ENCODE measurements at places on chromosomes 13 and 19. TPM values are rescaled to one million over a fixed set of nuclear protein-coding genes. Genes with fewer than 3 reads are reported as not detected.

The PLIN5 gene
- 0.23 TPM for total RNA-seq

The ACTMAP gene
- total RNA-seq, result 5.6 TPM

The PGLYRP2 gene
- total RNA-seq, result 0.72 TPM

The ZIC2 gene
- total RNA-seq, result not detected

The NLRP11 gene
- not detected for total RNA-seq

The CBLC gene
- not detected for total RNA-seq

The PODNL1 gene
- 0.09 TPM for total RNA-seq

The CYSLTR2 gene
- 2.9 TPM for total RNA-seq

The DOHH gene
- total RNA-seq, result 12.0 TPM

The NMRK2 gene
- total RNA-seq, result not detected

The ZNF221 gene
- total RNA-seq, result 1.6 TPM

- no peak for DNase-seq
Observed at GRCh38 chr19:29483641-29483920, 42.2 kb upstream of the VSTM2B start.

DNA sequence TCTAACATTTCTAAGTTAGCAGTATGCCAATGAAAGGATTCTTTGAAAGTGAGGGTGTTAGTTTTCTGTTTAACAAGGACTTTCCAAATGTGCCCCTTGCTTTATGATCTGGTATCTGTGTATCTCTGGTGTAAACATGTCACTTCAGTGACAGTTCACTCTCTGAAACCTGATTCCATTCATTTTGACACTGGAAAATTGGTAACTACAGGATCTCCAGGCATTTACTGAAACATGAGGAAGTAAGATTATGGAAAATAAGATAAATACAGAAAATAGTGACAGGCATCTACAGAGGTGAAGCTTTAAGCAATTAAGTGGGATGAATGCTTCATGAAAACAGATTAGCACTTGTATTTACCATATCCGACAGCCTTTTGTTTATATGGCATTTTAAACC, 101.6 kb upstream of the MYO16 start:
- no peak for DNase-seq

- no peak for DNase-seq
Observed at GRCh38 chr13:45242070-45242469, 41.2 kb upstream of the KCTD4 start.

GRCh38 chr19:2457394-2458037, 757 bp upstream of the LMNB2 start:
- DNase-seq, result no peak

DNA sequence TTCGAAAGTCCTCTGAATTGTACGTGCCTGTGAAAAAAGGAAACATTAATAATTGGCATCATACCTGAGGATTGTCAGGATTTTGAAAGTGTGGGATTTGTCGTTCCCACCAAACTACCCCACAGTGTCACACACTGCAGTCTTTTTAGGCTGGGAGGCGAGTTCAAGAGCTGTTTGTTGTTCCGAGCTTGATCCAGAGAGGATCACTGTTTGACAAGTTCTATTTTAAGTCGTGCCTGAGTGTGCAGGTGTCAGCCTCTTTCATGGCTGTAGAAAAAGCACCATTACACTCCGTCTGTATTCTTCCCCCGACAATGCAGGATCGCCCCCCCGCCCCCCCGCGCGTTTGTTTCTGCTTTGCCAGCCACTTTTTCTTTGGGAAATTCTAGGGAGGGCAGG, 635 bp upstream of the NBEA start:
- no peak for DNase-seq

DNA sequence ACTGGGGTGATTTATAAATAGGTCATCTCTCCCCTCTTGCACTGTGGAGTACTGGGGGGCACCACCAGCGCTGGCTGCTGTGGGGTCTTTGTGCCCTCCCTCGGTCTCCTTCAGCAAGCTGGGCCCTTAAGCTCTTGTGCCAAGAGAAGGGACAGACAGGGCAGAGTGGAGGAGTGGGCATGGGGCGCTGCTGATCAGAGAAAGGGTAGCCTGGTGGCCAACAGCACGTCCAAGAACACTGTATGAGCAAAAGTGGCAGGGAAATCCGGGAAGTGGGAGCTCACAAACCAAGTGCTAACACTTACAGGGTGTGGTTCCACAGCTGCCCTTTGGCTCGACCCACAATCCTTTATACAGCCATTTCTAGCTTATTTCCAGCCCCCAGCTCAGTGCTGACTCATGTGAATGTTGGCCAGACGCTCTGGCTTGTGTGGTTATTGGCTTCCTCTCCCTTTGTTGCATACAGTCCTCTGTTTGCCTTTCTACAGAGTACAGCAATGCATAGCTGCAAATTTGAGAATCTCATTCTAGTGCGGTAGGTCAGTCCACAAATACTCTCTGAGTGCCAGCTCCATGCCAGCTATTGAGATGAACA, 298.8 kb downstream of the SHISA2 start:
- DNase-seq, result no peak

- DNase-seq, result no peak
Observed at GRCh38 chr19:34381399-34382251, 16.6 kb downstream of the GPI start.

- no peak for DNase-seq
Observed at GRCh38 chr13:22287343-22287920, 616.6 kb downstream of the FGF9 start.

GRCh38 chr13:48528720-48529119, 4.2 kb downstream of the RCBTB2 start:
- no peak for DNase-seq

DNA sequence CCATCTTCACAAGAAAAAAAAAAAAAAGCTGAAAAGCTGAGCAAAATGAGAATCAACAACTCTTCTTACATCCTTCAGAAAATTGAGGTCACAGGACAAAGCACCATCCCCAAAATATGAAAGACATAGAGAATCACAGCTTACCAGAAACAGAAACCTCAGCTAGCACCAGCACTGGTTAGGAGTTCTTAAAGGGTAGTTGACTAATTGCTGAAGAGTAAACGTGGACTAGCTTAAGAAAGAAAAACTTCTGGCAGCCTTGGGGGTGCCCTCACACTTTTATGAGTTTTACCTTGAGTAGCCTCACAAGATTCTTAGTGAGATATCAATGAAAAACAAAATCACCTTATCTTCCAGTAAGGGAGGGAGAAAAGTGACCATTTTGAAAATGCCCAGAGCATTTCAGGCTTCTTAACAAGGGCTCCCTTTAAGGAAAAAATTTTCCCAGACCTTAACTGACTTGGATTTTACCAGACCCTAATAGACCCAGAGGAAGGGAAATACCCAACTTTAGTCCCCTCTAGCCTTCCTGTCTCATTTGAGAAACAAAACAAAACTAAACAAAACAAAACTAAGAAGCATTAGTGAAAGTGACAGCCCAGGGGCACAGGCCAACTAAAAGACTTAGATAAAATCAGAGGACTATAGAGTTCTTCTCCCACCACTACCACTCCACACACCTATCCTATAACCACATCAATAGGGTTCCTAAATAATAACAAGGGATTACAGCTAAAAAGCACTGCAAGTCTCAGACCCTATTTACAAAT, 888.6 kb downstream of the DIAPH3 start:
- no peak for DNase-seq

GRCh38 chr19:1774989-1775772, 21.9 kb downstream of the ONECUT3 start:
- DNase-seq, result no peak

DNA sequence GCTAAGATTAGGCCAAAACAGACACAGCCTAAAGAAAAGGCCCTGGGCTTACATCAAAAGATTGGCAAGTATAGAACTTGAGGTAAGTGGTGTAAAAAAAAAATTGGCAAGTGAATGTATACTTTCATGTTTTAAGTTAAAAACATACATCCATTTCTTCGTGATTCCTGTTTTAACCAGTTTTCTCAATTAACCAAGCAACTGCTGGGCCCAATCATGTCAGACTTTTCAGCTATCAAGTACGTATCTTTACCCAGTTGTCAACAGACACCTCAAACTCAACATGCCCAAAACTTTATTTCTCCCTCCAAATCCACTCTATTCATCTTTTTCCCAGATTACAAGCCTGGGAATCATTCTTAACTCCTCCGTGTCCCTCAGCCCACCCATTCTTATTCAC, 1.0 kb downstream of the PCID2 start:
- DNase-seq, result no peak

DNA sequence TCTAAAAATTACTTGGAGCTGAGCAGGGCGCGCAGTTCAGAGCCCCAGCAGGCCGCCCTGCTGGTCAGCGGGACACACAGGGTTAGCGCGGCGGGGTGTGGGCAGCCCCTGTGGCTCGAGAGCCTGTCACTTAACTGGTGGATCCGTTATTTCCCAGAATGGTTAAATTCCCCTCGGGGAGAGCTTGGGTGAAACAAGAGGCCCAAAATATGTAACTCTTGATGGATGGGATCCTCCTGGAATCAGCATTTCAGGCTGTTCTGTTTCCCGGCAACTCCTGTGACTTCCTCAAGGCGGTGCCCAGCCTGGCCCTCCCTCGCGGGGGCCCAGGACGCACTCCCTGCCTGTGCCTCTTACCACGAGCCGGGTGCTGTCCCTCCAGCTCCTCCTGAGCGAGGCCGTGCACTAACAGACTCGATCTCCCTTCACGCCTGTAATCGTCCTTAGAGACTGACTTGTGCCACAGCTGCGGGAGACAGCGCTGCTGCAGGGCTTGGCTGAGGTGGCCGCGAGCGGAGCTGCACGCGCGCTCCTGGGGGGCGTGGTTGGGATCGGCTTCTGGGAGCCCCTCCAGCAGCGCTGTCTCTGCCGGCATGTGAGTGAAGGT, 9.7 kb downstream of the PTBP1 start:
- DNase-seq, result no peak

DNA sequence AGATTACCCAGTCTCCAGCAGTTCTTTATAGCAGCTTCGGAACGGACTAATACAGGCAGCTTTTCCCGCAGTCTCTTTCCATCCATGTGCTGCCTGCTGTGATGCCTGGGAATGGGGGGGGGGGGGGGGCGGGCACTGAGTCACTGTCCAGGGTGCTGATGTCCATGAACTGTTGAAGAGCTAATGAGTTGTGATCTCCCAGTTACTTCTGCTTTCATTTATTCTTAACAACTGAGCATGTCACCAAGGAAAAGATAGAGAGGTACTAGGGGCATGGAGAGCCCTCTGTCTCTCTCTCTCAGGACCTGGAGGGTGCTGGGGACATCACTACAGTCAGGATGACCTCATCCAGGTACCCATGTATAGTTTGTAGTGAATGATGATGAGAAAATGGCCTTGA, 20.3 kb upstream of the CEACAM1 start:
- DNase-seq, result no peak

DNA sequence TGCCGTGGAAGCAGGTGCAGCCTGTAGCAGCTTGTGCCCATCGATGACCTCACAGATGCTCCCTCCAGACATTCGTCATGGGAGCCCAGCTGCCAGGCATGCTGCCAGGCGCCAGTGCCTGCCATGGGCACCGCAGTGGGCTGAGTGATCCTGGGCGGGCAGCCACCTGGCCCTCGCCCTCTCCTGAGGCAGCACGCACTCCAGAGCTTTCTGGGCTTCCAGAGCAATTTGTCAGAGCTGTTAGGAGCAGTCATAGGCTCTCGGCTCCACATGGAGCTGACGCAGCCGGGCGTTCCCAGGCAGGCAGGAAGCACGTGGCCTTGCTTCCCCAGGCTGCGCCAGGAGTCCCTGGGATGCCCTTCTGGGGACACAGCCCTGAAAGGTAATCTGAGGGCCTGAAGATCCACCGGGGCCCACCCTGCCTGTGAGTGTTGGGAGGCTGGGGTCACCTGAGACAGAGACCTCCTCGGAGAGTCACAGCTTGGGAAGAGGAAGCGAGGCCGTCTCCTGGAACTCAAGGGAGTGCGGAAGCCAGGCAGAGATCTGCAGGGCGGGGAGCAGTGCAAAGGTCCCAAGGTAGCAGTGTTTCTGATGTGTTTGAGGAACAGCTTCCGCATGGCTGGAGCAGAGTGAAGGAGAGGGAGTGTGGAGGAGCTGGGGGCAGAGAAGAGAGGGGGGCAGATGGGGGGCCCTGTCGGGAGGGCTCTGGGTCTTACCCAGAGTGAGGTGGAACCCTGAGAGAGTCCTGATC, 50.6 kb downstream of the DPF1 start:
- DNase-seq, result no peak

DNA sequence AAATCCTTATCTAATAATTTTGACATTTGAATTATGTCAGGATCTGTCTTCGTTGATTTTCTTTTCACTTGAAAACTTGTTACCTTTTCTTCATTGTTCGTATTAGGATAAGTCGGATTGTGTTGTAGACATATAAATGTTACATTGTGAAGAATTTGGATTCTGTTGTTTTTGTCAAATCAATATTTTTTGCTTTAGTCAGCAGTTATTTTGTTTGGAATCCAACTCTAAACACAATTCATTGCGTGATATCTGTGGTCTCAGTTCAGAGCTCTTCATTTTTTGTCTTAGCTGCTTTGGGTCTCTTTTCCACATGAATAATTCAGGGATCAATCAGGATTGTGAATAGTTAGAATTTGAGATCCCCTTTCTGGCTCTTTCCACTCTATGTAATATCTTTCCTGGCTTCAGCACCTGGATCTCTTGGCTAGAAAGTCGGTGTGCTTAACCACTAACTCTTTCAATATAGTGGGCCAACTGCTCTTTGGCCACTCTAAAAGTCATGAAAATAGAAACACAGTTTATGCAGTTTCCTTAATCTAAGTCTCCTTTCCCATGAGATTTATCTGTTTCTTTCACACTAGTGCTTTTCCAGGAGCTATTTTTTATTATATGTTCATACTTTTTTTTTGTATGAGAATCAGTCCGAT, 2494.2 kb upstream of the PCDH20 start:
- no peak for DNase-seq

DNA sequence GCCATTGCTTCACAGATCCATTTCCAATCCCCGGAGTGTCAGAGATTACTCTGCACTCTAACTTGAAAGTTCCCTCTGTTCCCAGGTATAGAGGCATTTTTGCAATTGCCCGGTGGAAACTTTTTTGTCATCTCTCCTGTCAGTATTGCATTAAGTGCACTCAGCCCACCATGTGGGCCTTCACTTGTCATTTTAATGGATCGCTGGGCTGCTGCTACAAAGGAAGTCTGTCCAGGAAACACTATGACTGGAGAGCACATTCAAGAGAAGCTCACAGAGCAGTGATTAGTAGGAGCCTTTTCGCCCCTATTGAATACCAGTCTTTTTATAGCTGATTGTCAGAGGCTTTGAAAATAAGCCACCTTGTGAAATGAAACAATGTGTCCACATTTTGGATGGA, 180.9 kb downstream of the B3GLCT start:
- DNase-seq, result no peak

DNA sequence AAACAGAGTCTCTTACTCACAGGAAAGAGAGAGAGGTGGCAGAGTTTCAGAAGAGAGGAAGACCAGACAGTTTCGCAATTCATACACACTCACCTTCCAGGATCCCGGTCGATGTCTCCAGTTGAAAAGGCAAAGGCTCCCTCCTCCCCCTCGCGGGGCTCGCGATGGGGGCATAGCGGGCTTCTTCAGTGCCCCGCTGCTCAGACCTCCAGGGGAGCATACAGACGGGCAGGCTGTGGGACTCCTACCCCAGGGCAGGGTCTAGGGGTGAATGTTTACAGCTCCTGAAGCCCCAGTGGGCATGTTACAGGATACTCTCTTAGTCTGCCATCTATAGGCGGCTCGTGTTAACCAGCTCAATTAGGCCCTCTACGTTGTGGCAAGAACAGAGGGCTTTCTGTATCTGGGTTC, 139.2 kb downstream of the SLITRK5 start:
- no peak for DNase-seq
